Breast epithelium (tissue), 4 donors: ENCODE measurements at places on chromosomes 7 and 10.

DNA sequence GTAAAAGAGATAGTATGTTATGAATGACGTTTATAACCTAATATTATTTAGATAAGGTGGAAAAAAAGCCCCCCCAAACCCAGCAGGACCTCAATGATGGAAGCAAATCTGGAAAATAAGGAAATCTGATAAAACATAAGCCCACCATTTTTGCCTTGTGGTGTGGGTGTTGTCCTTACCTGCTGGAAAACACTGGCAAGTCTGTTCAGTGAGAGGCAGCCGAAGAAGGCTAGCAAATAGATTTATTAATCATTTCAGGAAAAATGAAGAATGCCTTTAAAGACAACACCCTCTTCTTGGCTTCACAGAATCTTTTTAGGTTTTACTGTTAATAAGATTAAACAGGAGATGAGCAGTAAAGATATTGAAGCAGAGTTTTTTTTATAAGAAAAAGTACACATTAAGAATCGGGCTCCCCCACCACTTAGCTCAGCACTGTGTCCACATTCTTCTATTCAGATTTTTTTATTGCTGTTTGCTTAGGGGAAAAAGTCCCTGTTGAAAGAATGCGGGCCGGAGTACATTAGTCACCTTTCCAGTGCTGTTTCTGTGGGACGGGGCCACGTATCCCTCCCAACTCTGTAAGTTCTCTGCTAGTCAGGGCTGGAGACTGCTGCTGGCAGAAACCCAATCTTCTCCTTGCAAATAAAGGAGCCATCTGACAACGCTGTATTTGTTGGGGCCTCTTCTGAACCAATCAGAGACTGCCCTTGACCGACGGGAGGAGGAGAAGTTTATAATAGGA, 104.1 kb downstream of the EVX1 start:
- peak; percentile 30 for DNase-seq

GRCh38 chr7:25121599-25121998, 3.5 kb downstream of the CYCS start:
- no peak for DNase-seq

DNA sequence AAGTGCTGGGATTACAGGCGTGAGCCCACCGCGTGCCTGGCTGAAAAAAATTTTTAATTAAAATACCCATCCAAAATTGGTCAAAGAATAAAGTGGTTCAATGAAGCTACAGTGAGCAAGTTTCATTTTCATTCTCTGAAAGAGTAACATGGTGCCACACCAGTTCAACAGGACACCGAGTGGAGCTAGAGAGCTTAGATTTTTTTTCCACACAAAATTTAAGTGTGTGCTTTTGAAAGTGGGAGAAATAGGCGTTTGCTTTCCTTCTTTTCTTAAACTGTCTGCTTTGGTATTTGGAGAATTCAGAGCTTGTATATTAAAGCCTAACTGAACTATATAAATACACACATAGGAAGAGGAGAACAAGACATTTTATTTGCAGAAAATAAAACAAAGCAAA, 43.4 kb downstream of the BPGM start:
- no peak for DNase-seq

DNA sequence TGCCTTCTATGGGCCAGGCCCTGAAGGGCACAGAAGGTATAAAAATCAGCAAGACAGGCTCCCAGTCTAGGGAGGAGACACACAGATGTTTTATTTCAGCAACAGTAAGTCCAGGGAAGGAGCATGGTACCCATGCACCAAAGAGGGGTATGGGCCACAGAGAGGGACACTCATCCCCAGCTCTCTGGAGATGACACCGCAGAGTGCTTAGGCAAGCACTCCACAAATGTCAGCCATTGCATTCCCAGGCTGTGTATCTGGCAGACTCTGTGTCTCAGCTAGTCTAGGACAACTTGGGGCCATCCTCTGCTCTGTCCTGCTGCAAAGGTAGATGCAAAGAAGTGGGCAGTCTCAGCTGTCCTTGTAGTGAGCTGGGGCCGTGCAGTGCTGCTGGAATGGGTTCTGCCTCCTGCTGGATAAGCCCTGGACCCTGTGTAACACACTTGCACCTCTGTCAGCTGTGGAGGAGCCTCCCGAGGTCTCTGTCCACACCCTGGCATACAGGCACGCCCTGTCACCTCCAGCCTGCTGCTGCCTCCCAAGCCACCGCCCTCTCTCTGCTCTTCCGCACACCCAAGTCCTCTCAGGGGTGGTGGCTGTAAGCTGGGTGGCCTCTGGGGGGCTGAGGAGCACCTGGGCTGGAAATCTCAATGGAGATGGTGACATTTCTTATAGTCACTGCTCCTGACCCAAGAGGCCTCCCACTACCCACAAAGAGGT, 57.6 kb downstream of the VOPP1 start:
- DNase-seq: no peak

- no peak for DNase-seq
These were observed 501 bp downstream of the TFPI2 start for GRCh38 chr7:93890041-93890463.

- DNase-seq: no peak
These were observed 721.9 kb downstream of the TNS3 start for GRCh38 chr7:46859963-46860475.
